ENCODE measurements at places on chromosomes 6 and 20.

- no peak for DNase-seq
Observed at GRCh38 chr20:8153281-8153908, 21.3 kb downstream of the PLCB1 start.

- no peak for DNase-seq
Observed at GRCh38 chr20:32971703-32972161, 32.5 kb downstream of the SUN5 start.

DNA sequence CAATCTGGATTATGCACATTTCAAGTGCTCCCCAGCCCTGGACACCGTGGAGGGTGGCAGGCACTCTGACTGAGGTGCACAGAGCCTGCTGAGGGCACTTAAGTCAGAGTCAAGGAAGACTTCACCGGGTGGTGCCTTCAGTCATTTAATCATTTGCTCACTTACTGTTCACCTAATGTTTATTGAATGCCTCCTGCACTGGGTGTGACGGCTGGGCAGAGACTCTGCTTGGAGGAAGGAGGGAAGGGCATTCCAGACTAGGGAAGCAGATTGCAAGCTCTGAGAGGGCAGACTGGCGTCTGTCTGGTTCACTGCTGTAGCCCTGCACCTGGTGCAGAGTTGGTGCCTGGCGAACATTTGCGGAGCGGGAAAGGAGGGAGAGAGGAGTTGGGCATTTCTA is 54.2 kb upstream of the FAM83D start:
- no peak for DNase-seq

DNA sequence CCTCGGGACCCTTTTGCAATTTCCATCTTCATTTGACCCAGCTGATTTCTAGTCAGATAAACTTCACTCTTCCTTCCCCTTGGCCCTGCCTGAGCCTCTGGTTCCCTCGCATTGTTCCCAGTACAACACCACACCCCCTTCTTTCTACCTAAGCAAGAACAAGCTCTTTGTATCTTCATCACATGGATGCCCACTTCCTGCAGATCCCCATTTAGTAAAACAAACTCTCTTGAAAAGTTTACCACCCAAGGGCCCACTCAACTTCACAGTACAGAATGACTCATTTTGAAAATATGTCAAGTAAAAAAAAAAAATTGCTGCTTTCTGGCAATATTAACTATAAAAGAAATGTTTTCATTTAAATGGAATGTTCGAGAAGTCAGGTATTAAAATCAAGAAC is 5.2 kb downstream of the FAXC start:
- no peak for DNase-seq

GRCh38 chr6:154767003-154767723 is 33.9 kb downstream of the SCAF8 start:
- DNase-seq = no peak

- DNase-seq = no peak
Observed at GRCh38 chr6:25641940-25642666, 9.9 kb upstream of the SCGN start.

GRCh38 chr6:55388211-55388610 is 60.9 kb downstream of the GFRAL start:
- DNase-seq = no peak

DNA sequence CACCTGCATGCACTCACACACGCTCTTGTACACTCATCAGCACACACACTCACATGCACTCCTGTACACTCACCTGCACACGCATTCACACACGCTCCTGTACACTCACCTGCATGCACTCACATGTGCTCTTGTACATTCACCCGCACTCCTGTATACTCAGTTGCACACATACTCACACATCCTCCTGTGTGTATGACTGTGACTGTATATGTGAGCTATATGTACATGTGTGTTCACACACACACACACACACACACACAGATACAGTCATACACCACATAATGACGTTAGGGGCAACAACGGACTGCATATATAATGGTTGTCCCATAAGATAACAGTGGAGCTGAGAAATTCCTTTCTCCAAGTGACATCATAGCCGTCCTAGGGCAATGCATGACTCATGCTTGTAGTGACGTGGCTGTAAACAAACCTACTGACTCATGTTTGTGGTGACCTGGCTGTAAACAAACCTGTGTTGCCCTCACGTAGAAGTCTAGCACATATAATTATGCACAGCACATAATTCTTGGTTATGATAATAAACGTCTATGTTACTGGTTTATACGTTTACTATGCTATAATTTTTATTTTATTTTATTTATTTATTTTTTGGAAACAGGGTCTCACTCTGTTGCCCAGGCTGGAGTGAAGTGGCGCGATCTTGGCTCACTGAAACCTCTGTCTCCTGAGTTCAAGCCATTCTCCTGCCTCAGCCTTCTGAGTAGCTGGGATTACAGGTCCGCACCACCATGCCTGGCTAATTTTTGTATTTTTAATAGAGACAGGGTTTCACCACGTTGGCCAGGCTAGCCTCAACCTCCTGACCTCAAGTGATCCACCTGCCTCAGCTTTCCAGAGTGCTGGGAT is 22.8 kb upstream of the TAF4 start:
- peak; percentile 84 for DNase-seq

DNA sequence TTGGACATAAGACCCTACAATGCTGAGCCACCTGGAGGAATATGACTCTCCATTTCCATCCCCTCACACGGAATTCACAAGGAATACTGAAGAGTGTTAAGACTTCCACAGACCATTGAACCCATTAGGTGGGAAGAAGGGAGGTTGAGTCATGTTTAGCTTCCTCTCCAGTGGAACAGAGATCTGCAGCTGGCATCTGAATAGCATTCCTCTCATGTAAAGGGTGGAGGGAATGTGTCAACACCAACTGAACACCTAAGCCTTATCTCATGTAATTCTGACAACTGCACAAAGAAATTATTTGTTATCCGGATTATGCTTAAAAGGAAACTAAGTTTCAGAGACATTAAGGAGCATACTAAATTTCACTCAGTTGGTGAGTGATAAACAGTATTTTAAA is 705.9 kb downstream of the MAFB start:
- DNase-seq = no peak

GRCh38 chr6:6357032-6357431 is 36.6 kb upstream of the F13A1 start:
- no peak for DNase-seq

DNA sequence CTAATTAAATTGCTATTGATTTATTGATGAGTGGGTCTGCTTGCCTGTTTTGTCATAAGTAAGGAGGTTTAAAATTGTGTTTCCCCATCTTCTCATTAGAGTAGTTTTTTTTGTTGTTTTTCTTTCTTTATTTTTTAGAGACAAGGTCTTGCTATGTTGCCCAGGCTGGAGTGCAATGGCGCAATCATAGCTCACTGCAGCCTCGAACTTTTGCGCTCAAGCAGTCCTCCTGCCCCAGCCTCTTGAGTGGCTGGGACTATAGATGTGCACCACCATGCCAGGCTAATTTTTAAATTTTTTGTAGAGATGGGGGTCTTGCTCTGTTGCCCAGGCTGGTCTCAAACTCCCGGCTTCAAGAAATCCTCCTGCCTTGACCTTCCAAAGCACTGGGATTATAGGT is 31.0 kb downstream of the ANKS1A start:
- no peak for DNase-seq

- DNase-seq = peak; percentile 69
Observed at GRCh38 chr20:381581-382290, 1.2 kb downstream of the TRIB3 start.

- DNase-seq = no peak
Observed at GRCh38 chr6:3227363-3228045, at the start of gene TUBB2B. TUBB2B (minus strand) TSS chr6:3227653; CDS start chr6:3227543, 110 bp downstream.

DNA sequence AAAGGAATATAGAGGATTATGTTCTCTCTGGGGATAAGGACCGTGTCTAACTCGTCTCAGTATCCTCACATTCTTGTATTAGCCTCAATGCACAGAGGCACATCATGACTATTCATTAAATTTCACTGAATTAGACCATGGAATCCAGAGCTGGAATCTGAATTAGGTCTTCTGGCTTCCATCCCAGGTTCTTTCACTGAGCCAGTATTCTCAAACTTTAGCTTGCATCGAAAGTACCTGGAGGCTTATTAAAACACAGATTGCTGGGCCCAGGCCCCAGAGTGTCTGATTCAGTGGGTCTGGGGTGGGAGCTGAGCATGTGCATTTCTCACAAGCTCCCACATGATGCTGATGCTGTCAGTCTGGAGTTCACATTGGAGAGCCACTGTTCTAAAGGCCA is 142.0 kb downstream of the UST start:
- DNase-seq = no peak

DNA sequence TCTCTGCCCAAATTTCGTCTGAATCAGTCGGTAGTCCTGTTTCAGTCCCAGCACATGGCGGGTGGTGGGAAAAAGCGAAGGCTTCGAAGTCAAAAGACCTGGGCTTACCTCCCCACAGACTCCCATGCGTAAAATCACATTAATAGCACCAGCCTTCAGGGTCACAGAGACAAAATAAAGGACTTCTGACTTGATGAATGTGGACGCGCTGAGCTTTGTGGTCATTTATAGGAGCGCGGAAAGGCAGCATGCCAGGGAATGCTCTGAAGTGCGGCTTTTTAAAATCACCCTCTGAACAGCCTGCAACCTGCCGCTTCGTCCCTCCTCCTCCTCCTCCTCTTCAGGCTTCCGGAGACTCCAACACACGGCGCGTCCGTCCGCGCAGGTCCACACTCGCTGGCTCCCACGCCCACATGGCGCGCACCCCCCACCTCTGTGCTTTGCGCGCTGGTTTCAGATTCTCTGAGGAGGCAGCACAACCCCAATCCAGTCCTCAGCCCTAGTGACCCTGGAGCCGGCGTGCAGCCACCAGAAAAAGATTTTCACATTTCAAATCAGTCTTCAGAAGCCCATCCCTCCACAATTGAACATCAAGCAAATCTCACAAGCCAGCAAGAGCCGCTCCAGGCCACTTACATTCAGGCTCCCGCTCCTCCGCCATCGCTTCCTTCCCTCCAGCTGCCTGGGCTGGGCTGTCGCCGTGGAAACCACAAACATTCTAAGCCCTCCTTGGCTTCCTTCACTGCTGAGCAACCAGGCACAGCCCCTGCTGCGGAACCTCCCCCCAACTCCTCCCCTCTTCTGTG is at the start of gene C6orf118:
Gene C6orf118, minus strand, starts transcription at position 680 of the 806 bp plus-strand sequence. Its CDS starts 19 bp downstream, at position 661.
- no peak for DNase-seq

DNA sequence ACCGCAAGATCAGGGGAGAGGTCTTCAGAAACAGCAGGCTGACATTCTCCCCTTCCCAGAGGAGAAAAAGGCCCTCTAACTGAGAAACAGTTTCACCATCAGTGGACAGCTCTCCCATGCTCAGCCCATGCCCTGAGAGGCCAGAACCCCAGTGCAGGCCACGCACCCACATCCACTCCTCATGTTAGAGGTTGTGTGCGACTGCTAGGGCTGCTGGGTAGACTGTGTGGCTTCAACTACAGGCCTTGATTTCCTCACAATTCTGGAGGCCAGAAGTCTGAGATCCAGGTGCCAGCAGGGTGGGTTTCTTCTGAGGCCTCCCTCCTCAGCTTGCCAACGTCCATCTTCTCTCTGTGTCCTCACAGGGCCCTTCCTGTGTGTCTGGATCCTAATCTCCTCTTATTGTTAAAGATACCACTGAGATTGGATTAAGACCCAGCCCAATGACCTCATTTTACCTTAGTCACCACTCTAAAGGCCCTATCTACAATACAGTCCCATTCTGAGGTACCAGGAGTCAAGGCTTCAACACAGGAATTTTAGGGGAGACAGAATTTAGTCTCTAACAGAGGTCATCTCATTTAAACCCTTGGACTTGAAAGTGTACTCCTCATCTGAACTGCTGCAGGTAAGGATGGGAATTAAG is 67.7 kb upstream of the CD93 start:
- no peak for DNase-seq

DNA sequence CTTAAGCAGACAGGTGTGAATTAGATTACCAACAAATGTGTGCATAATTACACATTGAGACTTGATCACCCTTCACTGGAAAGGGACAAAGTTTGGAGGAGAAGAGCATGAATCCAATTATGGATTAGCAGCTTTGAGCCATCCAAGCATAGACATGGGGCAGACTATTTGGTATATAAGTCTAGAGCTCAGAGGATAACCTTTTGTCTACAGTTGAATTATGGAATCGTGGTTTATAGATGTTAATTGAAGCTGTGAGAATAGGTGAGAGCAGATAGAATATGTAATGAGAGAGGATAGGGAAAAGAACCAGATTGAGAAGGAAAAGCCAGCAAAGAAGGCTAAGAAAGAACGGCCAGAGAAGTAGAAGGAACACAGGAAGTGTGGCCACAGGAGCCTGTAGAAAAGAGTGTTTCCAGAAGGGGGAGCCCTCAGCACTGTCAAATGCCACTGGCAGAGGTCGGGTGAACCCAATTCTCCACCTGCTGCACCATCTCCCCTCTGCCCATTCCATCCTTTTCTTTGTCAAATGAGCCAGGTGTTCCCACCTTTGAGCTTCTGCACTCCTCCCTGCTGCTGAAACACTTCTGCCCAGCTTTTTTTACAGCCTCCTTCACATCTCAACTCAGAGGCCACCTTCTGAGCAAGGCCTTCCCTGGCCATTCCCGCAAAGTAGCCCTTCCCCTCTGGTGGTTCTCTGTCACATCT is 7.3 kb downstream of the DNTTIP1 start:
- DNase-seq = peak; percentile 67
